ENCODE measurements at places on chromosomes 16 and 17.

- DNase-seq, result no peak
These were observed 51.3 kb upstream of the FBXO47 start for GRCh38 chr17:39018267-39019134.

DNA sequence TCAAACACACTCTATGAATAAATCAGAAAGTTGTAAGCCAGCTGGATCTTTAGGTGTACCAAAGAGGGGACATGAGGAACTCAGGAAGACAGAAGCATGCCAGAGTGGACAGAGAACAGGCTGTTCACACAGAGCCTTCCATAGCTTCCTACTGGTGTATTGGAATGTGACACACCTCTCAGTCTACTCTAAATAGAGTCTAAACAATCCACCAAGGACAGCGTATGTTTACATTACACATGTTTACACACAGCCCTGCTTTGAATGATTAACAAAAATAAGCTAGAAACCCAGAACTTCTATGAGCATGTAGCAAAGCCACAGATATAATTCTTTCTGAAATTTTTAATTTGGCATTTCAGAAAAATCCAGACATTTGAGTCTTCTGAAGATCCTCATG lies 1279.0 kb upstream of the CDH8 start:
- DNase-seq, result no peak

DNA sequence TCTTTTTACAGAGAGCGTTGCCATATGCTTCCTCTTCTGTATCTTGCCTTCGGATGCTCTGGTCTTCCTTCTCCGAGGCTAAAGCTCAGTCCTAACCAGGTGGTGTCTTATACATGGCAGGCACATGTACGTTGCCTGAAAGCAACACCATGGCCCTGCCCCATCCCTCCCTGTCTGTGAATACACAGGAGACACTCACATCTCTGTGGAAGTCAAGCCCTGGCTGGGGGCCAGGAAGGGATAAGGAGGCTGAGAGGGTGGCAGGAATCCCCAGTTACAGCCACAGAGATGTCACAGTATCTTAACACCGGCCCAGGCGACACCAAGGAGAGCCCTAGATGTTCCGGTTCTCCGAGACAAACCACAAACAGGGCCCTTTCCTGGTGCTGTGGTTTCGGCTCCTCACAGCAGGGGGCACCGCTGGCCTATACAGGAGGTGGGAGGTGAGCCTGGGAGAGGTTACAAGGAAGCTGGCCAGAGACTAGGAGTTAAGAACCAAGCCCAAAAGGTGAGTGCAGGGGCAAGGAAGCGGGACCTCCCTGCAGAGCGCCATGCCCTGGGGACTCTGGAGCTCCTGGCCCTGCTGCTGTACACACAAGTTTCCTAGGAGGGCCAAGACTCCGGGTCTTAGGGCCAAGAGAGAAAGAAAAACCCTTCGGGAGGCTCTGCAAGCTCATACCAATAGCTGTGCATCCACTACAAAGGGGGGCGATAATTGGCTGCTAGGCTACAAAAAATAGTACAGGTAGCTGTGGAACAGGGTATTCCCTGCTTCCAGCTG lies 41.7 kb downstream of the SRL start:
- peak; percentile 39 for DNase-seq

GRCh38 chr17:2423271-2423670 lies 22.4 kb upstream of the MNT start:
- DNase-seq, result peak; percentile 39

- DNase-seq, result peak; percentile 79
These were observed 3.3 kb upstream of the CDK5R1 start for GRCh38 chr17:32483451-32484019.

GRCh38 chr17:16197276-16197675 lies 18.1 kb downstream of the NCOR1 start:
- DNase-seq, result no peak

DNA sequence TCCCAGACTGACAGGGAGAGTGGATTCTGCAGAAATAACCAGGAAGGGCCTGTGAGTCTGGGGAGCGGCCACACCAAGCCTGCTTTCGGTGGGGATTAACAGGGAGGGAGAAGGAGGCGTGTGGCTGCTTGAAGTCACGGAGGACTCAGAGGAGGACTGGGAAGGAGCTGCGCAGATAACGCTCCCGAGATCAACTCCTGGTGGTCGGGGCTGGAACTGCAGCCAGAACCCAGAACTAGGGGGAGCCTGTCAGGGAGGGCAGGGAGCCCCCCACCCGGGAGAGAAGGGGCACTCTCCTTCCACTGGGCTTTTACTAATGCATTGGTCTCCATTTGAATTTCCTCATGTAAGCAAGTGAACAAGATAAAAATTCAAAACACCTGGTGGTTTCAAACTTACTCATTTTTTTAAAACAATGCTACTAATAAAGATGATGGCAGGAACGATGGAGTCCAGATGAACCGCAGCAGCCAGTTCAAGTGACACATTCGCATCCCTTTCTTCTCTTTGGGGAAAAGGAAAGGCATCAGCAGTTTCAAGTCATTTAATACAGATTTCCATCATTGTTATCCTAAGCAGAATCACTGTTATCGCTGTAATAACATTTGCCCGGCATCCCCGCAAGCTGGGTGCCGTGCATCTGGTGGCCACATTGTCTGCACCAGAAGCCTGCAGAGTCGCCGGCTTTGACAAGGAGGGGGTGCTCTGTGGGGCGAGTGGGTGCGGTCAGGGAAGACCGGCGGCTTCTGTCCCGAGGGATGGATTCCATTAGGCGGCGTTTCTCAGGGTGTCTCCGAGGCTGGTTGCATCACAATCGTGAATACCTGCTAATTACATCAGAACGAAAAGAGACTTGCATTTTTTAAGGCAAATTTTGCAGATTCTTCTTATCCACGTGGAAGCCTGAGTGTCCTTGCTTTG lies 183.0 kb downstream of the FOXL1 start:
- no peak for DNase-seq

DNA sequence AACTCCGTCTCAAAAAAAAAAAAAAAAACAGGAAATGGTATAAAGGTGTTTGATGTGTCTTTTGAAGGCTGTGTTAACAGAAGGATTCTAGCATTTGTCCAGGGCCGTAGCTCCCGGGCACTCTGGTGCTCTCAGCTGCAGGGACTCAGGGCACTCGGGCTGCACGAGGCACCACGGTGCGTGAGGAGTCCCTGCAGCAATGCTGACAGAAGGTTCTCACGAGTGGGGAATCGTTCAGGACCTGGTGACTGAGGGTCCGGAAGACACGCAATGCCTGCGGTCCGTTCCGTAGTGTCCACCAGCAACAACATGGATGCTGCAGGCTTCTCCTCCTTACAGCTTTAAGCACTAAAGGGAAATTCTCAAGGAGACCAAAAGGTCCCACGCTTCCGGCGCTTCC lies 12.6 kb upstream of the FAAP100 start:
- DNase-seq, result no peak

DNA sequence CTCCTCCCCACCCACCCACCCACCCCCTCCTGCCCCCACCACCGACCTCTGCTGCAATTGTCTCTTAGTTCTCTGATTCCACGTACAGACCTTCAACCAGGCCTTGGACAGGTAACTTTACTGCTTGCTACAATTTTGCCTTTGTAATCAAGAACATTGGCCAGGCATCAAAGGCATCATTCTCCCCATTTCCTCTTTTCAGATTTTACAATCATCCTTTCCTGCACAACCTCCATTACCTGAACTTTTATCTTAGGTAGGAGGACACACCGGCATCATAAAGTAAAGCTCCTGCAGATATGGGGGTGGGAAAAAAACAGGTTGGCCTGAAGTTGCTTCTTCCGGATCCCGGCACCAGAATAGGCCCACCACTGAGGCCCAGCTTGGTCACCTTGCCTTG lies 25.7 kb upstream of the SUPT4H1 start:
- no peak for DNase-seq

DNA sequence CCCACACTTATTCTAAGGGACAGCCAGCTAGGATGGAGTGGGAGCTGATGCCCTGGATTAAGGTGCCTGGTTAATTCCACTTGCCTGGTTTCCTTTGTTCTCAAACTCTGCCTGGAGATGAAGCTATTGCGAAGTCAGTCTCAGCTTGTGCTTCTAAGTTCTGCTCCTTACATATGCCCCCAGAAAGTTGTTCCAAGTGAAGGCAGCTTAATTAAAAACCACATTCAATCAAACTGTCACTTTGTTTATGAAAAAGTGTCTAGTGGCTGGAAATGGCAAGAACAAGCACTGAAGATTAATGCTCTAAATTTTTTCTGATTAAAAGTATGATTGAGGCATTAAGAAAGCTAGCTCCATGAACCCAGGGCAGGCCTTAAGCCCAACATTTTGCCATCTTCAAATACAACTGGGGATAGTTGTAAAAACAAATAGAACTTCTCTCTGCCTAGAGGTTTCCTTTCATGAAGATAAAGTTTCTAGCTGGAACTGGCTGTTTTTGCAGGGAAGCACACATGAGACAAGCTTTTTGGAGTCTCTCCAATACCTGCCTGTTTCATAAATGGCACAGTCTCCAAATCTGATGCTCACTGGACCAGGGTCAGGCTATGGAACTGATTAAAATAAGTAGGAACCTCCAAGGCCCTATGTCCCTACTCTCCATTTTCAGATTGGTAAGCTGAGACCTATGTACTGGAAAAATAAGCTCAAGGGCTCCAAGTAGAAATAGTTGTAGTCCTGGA lies 100.9 kb downstream of the GRIN2A start:
- no peak for DNase-seq

DNA sequence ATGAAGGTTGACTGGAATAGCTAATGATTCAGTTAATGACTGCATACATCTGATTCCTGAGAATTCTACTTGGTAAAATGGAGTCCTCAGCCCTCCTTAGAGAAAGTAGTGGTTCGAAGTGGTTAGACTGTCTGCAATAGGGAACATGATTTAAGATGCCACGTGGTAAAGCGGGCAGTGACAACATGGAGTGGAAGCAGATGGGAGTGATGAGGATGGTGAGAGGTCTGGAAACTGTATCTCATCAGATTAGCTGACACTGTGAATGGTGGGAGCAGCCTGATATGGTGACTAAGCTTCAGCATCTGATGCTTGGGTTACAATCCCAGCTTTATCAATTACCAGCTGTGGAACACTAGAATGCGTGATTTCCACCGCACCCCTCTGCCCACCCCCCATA lies 8.4 kb downstream of the CDH11 start:
- DNase-seq, result no peak

GRCh38 chr16:70160821-70161220 lies 12.8 kb upstream of the CLEC18C start:
- DNase-seq, result no peak

GRCh38 chr17:73933871-73934270 lies 269.6 kb upstream of the RPL38 start:
- DNase-seq, result no peak

GRCh38 chr16:11391576-11391975 lies 46.3 kb downstream of the RMI2 start:
- no peak for DNase-seq

- DNase-seq, result no peak
These were observed 53.0 kb upstream of the GAS7 start for GRCh38 chr17:10251212-10251948.

DNA sequence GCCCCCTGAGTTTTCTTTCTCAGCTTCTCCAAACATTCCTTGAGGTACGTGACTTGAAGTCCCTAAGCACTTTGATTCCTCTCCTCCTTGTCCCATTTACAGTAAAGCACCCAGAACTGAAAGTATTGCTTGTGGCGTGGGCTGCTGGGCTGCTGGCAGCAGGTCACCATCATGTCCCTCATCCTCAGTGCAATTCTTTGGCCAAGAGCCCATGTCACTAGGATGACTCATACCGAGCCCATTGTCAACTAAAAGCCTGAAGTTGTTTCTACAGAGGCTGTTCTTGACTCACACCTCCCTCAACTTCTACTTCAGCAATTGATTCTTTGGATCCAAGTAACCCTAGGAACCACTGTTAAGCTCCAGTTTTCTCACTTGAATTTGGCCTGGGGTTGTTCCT lies 54.3 kb downstream of the KPNA2 start:
- no peak for DNase-seq

DNA sequence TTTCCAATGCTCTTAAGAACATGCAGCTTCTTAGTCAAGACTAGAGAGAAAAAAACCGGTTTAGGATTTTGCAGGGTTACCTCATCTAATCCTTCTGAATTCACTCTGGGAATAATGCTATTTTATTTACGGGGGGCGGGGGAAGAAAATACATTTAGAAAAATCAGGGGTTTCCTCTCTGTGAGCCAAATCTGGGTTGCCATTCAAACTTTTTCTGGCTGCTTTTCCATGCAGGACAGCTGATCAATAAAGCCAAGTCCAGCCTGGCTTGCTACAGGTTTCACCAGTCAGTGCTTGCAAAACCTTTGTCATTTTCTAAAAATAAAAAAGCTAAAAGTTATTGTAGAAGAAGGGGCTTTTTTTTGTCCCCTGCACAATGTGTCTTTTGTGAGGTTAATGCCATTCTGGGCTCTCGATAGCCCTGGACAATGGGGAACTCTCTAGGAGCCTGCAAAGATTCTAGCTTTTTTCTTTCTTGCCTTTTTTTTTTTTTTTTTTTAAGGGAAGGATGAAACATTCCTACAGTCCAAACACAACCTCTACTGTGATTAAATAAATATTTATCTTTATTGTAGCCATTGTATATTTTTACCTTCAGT lies 13.1 kb upstream of the ZFHX3 start:
- DNase-seq, result no peak

GRCh38 chr16:86625821-86626220 lies 47.5 kb downstream of the FOXL1 start:
- DNase-seq, result no peak

- no peak for DNase-seq
These were observed 515.8 kb upstream of the SALL1 start for GRCh38 chr16:51666821-51667220.

GRCh38 chr17:77416105-77416713 lies 275.4 kb downstream of the SEC14L1 start:
- no peak for DNase-seq

GRCh38 chr16:84302111-84302954 lies 7.7 kb downstream of the WFDC1 start:
- DNase-seq, result no peak

- no peak for DNase-seq
These were observed 451.8 kb upstream of the CCL2 start for GRCh38 chr17:33803199-33803685.

GRCh38 chr16:19899605-19899955 lies 14.9 kb upstream of the GPRC5B start:
- DNase-seq, result no peak

- no peak for DNase-seq
These were observed 1.8 kb downstream of the HMOX2 start for GRCh38 chr16:4477966-4478365.

GRCh38 chr17:2050300-2051060 lies 4.4 kb upstream of the HIC1 start:
- DNase-seq, result no peak
